Suppressor macrophage treated with lipopolysaccharide for 4 hours (primary cell): ENCODE measurements at places on chromosomes 3 and 15.
A peak's percentile ranks its signal among the peaks of the same experiment; 100 is the strongest.

DNA sequence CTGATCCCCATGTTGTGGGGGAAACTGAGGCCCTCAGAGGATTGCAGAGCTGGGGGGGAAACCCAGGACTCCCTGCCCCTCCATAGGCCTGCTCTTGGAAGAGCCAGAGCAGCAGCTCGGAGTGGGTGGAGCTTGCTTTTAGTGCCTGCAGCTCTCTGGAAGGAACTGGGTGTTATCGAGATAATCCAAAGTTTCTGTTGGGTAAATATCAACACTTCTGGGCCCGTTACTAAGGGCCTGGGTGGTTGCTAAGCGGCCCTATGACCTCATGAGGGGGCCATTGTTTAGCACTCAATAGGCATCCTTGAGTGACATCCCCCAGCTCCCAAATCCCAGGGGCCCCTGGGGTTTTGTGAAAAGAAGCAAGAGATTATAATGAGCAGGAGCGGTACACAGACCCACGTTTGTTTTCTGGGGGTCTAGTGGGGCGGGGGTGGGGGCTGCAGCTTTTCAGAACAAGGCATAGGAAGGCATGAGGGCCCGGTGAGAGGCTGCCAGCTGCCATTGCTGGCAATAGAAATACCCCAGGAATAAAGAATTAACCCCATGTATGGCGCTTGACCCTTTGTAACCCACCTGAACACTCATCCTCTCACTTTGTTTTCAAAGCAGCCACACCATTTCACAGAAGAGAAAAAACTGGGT, 48.3 kb upstream of the ATP2B2 start:
- DNase-seq: no peak

DNA sequence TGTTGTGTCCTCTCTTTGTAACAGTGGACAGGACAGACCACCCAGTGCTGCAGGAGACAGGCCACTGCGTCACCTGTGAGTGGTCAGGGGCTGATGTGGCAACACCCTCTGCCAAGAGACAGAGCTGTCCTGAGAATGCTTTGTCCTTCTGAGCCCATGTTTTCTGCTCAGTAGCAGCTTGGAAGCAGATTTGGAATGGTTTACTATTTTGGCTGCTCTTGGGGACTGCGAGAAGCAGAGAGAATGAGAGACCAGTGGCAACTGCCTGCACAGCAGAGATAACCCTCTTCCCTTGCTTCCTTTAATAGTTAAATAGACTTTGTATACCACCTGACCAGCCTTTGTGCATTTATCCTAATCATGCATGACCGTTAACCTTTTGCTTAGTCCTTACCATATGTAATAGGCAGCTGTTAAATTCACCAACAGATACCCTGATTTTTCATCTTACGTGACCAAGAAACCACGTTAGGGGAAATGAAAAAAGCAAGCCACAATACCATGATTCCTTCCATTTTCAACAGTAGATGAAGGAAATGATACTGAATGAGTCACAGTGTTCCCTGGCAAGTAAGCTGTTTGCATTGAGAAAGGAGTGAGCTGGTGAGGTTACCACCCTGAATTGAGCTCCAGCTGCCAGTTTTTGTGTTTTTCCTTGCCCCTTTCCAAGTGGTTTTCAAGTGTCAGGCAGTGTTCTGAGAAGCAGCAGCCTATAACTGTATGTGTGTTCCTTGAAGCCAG, 35.5 kb downstream of the B3GALNT1 start:
- peak; percentile 90 for DNase-seq

DNA sequence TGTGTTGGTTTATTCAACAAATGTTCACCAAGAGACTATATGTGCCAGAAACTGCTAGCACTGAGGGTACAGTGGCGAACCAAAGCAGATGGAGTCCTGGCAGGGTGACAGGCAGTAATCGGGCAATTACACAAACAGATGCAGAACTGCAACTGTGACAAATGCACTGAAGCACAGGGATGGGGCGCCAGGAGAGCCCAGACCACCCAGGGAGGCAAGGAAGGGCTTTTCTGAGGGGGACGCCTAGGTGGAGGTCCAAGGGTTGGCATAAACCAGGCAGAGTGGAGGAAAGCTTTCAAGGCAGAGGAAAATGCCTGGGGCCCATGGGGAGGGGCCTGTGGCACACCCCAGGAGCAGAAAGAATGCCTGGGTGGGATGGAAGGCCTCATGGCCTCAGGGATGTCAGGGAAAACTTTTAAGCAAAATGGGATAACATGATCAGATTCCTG, 5.5 kb downstream of the DIS3L start:
- no peak for DNase-seq

- DNase-seq: no peak
Measured at GRCh38 chr3:51717947-51718346, 11.1 kb downstream of the GRM2 start.

- no peak for DNase-seq
Measured at GRCh38 chr15:54424171-54424570, 445.9 kb downstream of the UNC13C start.

- DNase-seq: peak; percentile 29
Measured at GRCh38 chr3:143595456-143596077, 252.7 kb downstream of the SLC9A9 start.
